H1 (cell line): ENCODE measurements at places on chromosomes 2 and 18. TPM values are rescaled to one million over a fixed set of nuclear protein-coding genes. Genes with fewer than 3 reads are reported as not detected.

DAW1 gene
- 0.84 and 1.4 TPM in 2 replicates for total RNA-seq

GKN2 gene
- total RNA-seq = not detected in 2 replicates

EHD3 gene
- total RNA-seq = 12.0 TPM in 2 replicates

PLEKHH2 gene
- 3.1 and 5.0 TPM in 2 replicates for total RNA-seq

UGT1A8 gene
- not detected in 2 replicates for total RNA-seq
